ENCODE measurements at places on chromosomes 3 and 15.

- no peak for DNase-seq
These were observed 56.9 kb upstream of the C3orf49 start for GRCh38 chr3:63762180-63762579.

- no peak for DNase-seq
These were observed 203.5 kb upstream of the LINGO1 start for GRCh38 chr15:77836121-77836692.

- no peak for DNase-seq
These were observed 69.3 kb upstream of the RPL35A start for GRCh38 chr3:197880491-197881269.

- DNase-seq: no peak
These were observed 45.9 kb upstream of the ALDH1A3 start for GRCh38 chr15:100833417-100834389.

DNA sequence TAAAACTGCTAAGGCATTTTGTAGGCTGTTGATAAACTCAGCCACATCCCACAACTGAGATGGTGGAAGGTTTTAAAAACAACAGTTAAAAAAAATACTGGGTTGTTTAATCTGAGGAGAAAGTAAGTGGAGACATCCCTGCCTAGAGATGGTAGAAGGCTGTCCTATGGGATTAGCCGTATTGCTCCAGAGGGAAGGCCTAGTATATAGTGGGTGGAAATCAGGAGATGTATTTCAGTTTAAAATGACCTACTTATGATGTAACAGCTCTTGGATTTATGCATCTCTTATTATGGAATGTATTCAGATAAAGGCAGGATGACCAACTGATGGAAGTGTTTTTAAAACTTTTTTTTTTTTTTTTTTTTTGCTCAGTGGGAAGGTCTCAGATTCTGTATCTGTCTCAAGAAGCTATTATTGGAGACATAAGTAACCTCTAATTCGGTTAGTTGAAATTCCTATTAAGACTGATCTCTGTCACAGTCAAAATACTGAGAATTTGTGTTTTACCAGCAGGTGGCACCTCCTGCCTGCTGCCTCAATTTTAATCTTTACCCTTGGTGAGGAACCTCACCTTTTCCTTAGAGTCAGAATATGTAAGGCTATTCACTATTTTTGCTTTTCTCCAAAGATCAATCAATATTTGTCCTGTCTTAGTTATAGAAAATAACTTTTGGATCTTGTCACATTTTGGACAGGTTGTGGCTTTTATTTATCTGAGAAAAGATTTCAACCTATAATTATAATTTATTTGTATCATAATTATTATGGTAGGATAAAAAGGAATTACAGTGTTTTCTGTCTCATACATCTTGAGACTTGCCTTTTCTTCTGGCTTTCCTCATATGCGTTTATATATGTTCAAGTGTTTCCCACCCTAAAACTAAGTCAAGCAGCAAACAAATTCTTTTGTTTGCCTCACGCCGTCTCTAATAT, 63.0 kb downstream of the VPS8 start:
- DNase-seq: peak; percentile 13

DNA sequence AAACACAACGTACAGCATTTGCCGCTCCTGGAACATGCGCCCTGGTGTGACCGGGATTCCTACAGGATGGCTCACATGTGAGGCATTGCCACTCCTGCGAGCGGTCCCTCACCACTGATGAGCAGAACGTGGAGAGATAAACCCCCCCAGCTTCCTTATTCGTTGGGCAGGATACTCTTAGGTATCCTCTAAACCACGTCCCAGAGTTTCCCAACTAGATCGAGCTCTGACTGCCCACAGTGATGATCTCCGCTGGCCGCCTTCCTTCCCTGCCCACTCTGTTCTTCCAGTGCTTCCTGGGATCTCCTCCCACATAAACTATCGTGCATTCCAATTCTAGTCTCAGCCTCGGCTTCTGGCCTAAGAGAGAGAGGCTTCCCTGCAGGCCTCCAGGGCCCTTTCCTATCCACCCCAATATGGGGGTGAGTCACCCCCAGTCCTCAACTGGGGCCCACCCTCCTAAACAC, 91.8 kb downstream of the TOP2B start:
- no peak for DNase-seq

- DNase-seq: peak; percentile 89
These were observed 6.7 kb upstream of the PSTPIP1 start for GRCh38 chr15:76987896-76988860.

DNA sequence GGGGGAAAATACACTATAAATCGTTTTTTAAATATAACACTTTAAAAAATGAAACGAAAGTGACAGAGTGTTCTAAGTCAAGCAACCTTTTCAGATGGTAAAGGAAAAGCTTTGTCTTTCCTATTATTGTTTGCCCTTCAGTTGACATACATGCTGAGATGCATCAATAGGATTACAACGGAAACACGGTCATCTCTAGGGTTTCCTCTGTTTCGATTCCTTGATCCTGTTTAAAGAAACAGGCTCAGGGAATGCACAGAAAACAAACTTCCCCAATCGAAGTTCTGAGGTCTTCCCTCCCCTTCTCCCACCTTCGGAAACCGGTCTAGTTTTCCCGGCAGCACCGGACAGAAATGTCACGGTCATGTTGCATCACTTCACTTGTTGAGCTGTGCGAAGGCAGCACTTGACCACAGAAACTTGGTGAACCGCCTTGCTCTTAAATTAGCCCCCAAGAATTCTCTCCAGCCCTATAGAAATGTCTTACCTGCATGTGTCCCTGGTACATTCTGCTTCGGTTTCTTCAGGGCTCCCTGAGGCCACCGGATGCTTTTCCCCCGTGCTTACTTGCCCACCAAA, 556 bp downstream of the PEX5L start:
- no peak for DNase-seq

- no peak for DNase-seq
These were observed 28.4 kb downstream of the GXYLT2 start for GRCh38 chr3:72916250-72916649.

DNA sequence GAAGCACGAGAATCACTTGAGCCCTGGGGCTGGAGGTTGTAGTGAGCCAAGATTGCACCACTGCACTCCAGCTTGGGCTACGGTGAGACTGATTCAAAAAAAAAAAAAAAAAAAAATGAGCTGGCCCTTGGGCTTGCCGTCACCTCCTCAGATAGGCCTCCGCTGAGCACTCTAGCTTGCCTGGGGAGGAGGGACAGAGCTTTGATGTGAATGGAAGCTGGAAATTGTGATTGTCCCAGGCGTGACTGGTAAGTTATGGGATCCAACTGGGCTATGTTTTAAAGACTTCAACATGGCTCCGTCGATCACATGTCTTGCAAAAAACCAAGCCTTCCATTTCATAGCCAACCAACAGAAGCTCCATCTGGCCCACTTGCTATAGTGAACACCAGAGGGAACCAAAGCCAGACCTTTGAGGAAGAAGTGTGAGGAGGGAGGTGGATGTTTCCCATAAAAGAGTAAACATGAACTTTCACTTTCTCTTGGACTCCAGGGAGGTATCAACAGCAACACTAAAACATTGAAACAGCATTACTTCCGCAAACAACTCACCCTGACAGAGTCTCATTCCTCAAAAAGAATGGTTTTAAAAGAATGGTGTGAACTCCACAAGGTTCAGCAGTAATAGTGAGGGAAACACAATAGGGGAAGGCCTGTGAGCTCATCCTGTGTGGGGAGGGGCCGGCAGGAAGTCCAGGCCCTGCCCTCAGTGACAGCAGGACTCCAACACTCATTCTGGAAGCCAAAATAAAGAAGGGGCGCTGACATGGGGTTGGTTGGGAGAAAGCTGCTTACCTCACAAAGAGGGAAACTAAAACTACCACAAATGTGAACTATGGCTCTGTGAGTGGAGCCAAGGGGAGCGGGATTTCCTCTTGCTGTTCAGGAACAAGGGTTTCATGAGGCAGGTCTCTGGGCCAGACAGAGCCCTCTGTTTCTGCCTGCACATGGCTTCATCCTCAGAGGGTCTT, 59.2 kb upstream of the IL12A start:
- no peak for DNase-seq

GRCh38 chr15:78988361-78988911, 43.6 kb upstream of the CTSH start:
- DNase-seq: no peak

- no peak for DNase-seq
These were observed 167.2 kb upstream of the TLE3 start for GRCh38 chr15:70264738-70265465.
